ENCODE measurements at places on chromosomes 3 and 15.

GRCh38 chr3:24688446-24689148, 193.9 kb upstream of the THRB start:
- DNase-seq: no peak

DNA sequence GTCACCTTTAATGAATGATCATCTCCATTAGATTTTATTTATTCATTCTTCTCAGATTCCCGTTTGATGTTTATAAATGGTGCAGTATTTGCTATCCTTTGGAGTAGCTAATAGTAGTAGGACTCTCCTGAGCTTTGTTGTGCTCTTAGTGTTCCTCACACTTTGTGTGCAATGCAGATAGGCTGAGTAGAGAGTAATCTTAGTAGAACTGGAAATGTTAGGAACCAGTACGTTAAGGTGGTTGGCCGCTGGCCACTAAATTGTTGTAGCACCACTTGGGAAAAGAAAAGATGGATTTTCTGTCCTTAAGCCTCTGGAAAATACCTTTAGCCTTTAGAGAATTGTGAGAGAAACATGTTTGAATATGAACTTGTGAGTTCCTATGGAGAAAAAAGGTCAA, 19.9 kb upstream of the EBLN2 start:
- no peak for DNase-seq

DNA sequence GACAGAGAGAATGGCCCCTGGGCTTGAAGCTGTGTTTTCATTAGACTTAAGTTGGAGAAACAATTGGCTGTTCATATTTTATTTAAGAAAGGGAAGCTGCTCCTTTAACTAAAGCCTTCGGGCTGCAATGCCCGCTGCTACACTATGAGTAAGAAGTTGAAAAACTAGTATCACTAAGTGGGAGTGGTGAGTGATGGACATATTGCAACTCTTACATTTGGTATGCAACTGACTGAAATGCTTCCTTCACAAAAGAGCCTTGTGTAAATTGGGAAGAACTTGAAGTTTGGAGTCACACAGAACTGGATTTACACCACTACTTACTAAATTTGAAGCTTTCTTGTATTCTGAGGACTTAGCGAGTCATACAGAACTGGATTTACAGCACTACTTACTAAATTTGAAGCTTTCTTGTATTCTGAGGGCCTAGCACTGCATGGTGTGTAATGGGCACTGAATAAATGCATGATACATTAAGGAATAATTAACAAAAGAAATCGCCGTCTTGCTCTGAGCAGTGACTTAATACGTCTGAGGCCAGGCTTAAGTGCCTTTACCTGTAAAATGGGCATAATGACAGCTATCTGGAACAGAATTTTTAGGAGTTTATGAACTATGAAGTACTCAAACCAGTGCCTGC, 149.5 kb downstream of the RYR3 start:
- no peak for DNase-seq

GRCh38 chr3:144466114-144466513, 494.5 kb downstream of the DIPK2A start:
- DNase-seq: no peak

GRCh38 chr3:149382101-149382467, 4.6 kb upstream of the TM4SF1 start:
- DNase-seq: no peak

DNA sequence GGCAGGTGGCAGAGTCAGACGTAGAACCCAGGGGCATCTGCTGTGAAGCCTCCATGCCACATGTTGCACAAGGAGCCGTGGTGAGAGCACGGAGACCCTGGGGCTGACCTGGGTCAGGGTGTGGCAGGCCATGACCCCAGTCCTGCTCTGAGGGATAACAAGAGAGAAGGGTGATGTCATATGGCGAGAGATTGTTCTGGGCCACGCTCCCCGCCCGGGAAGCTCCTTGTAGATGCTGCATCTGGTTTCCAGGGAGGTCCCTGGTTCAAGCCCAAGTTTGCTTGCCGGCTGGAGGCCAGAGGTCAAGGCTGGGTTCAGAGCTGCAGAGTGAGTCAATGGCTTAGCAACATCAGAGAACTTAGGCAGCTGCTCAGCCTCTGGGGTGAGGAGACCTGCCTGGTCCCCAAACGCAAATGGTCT, 17.3 kb downstream of the FGD5 start:
- DNase-seq: no peak

DNA sequence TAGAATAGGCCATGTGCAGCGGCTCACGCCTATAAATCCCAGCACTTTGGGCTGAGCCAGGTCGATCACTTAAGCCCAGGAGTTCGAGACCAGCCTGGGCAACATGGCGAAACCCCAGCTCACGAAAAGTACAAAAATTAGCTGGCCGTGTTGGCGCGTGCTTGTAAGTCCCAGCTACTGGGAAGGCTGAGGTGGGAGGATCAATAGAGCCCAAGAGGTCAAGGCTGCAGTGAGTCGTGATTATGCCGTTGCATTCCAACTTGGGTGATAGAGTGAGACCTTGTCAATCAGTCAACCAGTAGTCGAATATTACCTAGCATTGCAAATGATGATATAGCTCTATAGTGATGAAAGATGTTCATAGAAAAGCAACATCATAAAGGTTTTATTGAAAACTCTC, 51.9 kb downstream of the USP8 start:
- no peak for DNase-seq

DNA sequence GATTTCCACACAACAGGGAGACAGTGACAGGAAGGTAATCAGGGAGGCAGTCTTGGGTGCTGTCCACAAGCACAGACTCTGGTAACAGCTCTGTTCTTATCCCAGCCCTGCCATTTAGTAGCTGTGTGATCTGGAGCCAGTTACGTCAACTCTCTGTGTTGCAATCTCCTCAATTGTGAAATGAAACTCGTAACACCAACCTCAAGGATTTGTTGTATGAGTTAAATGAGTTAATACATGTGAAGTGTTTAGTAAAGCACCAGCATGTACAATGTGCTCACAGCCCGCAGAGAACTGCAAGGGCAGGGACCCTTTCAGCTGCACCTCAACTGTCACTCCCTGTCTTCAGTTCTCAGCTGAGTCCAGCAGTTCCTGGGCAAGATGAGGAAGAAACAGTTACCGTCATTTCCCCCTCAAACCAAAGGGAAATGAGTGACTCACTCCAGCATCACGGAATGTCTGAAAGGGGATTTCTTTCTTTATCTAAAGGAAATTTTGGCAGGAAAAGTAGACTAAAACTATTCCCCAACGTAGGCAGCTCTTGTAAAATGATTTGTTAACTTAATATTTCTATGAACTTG, 39.9 kb upstream of the MB21D2 start:
- no peak for DNase-seq

GRCh38 chr3:166444756-166445155, 607.5 kb upstream of the BCHE start:
- DNase-seq: no peak

- DNase-seq: no peak
These were observed 18.2 kb upstream of the PDIA5 start for GRCh38 chr3:123048480-123049237.

- DNase-seq: no peak
These were observed 98.1 kb upstream of the UBE2E2 start for GRCh38 chr3:23105048-23105447.

DNA sequence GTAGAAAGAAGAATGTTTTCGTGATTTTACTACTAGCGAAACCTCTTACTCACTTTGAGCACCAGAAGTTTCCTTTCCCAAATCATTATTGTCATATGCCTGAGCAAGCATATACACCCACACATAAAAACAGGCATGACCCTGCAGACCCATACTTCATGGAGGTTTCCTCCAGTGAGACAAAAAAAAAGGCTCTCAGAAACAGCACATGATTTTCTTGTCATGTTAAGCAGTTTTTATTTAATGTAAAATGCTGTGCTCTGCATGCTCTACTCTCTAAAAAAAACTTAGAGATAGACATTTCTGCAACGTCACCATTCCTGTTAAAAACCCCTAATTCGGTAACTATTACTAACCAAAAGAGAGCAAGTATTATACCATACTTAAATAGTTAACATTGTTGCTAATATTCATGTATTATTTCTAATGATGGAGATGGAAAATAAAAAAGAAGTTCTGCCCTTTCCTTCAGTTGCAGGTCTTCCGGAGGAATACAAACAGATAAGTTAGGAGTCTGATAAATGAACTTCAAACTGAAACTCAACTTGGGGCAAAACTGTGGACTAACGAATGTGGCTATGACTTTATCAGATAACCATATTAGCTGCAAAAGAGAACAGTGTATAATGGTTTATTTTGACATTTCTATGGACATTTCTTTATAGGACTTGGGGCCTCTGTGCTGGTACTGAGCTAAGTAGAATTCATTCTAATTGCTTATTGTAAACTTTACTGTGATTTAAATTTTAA, 15.9 kb downstream of the CD200R1 start:
- DNase-seq: no peak

DNA sequence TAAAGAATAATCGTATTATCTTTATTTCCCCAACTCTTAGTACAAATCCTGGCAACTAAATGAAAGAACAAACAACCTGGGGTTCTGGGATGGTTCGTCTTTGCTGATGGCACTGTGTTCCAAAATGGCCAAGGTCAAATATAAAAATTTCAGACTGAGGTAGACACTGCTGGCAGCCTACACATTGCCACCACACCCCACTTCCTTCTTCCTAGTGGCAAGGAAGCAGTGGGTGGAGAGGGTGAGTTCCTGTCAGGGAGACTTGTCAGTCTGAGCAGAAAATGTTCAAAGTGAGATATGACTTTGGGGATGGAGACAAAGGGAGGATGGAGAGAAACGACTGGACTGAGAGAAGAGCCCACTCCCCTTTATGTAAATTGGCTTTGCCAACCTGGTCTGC, 69.6 kb downstream of the LMCD1 start:
- DNase-seq: no peak

- no peak for DNase-seq
These were observed 51.9 kb upstream of the PFN2 start for GRCh38 chr3:150022381-150023238.

- DNase-seq: no peak
These were observed 113.5 kb upstream of the ALCAM start for GRCh38 chr3:105253225-105253624.

GRCh38 chr3:138873471-138874278, 38.9 kb upstream of the PIK3CB start:
- DNase-seq: no peak

GRCh38 chr3:71653414-71653807, 69.9 kb upstream of the FOXP1 start:
- no peak for DNase-seq

DNA sequence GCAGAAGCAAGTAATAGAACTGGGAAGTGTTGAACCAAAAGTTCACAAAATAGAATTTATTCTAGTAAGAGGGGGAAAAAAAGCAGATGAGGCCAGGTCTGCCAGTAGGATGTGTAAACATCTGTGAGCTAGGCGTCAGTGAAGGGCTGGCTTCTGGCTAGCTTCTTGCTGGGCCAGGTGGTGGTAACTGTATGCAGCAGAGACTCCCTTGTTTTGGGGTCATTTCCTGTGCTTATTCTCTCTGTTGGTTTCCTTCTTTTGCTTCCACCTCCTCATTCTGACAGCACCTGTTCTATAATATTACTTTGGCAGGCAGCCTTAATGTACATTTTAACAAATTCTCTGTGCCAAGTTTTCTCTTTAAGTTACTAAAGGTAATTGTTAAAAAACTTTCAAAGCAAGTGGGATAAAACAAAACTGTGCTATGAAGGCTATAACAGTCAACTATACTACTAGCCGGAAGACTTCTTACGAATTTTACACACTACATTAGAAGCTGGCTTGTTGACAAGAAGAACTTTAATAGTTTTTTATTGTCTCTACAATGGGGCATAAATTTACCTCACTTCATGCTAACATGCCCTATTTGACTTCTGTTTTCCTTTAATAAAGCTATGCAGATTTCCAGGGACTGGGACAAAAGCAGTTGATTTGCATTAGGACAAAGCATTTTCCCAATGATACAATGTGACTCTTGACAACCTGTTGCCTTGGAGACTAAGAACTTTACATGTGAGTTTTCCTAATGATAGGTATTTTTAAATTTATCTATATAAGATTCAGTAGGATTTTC, 318.8 kb upstream of the NAALADL2 start:
- no peak for DNase-seq

GRCh38 chr3:100982710-100983109, 10.5 kb downstream of the ABI3BP start:
- DNase-seq: no peak

- no peak for DNase-seq
These were observed 386.0 kb upstream of the NECTIN3 start for GRCh38 chr3:110685630-110686029.

- no peak for DNase-seq
These were observed 22.5 kb downstream of the PLCL2 start for GRCh38 chr3:16907243-16907642.

GRCh38 chr15:79816571-79816970, 80.2 kb downstream of the MTHFS start:
- no peak for DNase-seq

- DNase-seq: peak; percentile 8
These were observed 53.3 kb upstream of the CHMP2B start for GRCh38 chr3:87173776-87174175.

DNA sequence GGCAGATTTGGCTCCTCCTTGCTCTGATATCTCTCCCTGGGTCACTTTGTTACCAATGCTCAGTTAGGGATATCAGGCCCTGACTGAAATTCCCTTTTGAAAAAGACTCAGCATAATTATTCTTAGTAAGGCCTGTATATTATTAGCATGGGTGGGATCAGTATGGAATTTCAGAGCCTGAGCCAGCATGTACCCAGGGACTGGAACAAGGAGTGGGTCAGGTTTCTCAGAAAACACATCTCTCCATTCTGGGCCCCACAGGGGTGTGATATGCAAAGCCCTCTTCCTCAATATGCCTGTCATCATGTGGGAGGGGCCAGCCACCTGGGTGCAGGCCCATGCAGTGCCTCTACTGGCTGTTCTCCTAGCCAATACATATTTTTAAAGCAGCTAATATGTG, 423.2 kb downstream of the EPHB1 start:
- no peak for DNase-seq

DNA sequence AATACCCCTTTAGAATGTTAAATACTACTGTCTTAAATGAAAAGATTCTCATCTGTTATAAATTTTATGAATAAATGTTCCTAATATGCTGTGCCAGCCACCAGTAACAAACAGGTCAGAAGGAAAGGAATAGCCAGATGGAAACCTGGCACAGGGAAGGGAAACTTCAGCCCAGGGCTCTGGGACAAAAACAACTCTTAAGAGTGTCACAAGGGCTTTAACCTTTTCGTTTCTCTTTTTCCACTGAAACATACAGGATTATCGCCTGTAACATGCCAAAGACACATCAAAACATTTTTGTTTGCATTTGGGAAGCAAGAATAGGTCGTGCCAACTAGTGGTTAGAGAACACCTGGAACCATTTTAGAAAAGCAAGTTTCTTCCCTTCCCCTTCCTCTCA, 109.0 kb upstream of the NEDD4 start:
- DNase-seq: no peak

DNA sequence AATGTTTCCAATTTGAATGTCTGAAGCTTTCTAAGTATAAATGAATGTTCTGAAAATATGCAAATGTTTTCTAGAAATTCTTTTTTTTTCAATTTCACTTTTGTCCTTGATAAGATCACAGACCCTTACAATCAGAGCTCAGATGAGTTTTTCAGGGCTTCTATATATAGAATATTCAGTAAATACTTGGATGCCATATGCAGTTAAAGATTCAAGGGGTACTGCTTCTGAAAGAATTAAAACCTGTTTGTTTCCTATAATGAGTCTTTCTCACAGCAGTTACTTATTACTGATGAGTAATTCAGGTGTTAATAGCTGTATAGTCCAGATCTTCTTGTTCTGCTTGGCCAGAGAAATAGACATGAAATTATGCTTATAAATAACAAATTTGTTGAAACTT, 812.6 kb downstream of the ZPLD1 start:
- DNase-seq: no peak

- no peak for DNase-seq
These were observed 3.8 kb upstream of the FOXB1 start for GRCh38 chr15:60000113-60000823.

GRCh38 chr15:66108483-66109265, 144.9 kb downstream of the MEGF11 start:
- DNase-seq: no peak

All from CD4-positive, alpha-beta T cell (primary cell).